Stimulated activated effector memory CD8-positive, alpha-beta T cell treated with anti-CD3 and anti-CD28 coated beads, Interleukin-12 subunit alpha, Interleukin-12 subunit beta, amount 100 ng/mL, for 72 hours (primary cell): ENCODE measurements at places on chromosomes 3 and 15.

DNA sequence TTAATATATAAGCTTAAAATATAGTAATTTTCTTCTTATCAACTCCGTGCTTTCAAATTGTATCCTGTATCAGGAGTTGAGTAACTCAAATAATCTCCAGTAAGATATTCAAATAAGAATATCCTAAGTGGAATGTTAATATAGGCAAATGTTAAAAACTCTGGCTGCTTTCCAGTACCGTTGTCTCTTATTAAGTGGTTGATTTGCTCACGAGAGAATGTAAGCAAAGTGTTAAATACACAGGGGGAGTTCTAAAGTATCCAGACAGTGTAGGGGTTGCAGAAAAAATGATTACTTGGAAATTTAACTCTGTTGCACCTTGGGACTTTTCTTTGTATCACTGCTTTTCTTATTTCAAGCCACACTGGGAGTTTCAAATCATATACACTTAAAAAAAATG lies 478.9 kb upstream of the TBL1XR1 start:
- no peak for DNase-seq

- peak; percentile 95 for DNase-seq
Measured at GRCh38 chr15:74615508-74616365, at the start of gene CLK3. TSS of gene CLK3 (plus strand) at chr15:74615836. CDS start at chr15:74619197, 3,361 bp downstream.

DNA sequence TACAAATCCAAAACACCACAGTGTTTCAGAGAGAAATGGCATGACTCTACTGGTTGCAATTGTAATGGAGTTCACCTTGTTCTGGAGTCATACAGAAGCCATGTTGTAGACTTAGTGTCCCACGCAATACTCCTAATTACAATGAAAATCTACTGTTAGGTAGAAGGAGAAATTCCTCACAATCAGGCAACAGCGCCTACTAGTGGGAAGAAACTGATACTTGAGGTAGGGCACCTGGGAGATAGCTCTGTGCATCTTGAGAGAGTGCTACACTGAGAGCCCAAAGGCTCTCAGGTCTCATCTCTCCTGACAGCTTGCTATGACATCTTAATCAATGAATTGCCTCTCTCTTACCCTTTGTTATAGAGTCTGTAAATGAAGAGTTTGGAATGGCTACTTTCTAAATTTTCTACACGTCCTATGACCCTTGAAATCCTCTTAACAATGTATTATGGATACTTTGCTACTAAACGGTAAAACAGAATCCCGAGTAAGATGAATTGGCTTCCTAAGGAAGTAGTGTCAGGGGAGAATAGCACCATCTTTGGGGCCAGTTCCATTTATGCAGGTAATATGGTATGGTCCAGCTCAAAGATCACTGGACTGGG lies 422.7 kb upstream of the TPRG1 start:
- peak; percentile 67 for DNase-seq

DNA sequence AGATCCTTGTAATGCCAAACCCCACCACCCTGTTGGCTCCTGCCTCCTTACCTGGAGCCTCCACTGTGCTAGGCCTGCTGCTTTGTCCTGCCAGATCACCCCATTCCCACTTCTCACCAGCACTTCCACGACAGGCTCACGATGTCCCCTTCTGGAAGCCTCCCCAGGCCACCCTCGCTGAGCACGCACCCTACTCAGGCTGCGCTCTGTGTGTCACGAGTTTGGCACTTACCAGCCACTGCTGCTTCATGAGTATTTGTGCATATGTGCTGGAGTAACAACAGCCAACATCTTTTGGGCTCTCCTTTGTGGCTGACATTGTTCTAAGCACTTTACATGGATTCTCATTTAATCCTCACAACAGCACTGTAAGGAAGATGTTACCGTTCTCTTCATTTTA lies 58.1 kb downstream of the PDIA5 start:
- no peak for DNase-seq

GRCh38 chr3:106589311-106589942 lies 720.6 kb upstream of the CBLB start:
- no peak for DNase-seq

DNA sequence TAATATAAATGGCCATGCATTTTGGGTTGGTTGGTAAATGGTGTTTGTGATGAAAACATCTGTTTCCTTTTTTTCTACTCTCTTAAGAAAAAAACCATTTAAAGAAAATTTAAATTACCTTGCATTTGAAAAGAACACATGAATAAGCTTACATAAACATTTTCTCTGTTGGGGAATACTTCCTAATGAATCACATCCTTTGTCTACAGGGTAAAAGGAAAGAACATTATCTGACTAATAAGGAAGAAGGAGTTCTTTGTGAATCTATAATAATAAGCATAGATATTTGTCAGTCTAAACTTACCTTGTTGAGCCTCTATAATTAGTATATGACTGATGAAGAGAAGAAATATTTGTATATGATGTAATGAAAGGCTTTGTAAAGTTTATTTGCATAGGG lies 254.1 kb upstream of the ZNF717 start:
- DNase-seq = no peak

DNA sequence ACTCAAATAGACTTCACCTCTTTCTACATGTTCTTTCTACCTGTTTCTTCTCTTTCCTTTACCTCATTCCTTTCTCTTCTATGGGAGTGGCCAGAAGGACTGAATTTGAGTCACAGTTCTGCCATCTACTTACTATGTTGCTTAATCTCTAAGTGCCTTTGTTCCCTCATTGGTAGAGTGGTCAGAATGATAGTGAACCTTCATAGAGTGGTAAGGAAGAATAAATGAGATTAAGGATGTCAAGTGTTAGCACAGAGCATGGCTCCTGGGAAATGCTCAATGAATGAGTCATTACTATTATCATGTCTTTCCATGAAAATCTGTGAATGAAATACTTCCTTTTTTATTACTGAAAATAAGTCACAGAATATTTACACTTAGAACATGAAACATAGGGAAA lies 17.5 kb downstream of the TMEM207 start:
- DNase-seq = no peak

DNA sequence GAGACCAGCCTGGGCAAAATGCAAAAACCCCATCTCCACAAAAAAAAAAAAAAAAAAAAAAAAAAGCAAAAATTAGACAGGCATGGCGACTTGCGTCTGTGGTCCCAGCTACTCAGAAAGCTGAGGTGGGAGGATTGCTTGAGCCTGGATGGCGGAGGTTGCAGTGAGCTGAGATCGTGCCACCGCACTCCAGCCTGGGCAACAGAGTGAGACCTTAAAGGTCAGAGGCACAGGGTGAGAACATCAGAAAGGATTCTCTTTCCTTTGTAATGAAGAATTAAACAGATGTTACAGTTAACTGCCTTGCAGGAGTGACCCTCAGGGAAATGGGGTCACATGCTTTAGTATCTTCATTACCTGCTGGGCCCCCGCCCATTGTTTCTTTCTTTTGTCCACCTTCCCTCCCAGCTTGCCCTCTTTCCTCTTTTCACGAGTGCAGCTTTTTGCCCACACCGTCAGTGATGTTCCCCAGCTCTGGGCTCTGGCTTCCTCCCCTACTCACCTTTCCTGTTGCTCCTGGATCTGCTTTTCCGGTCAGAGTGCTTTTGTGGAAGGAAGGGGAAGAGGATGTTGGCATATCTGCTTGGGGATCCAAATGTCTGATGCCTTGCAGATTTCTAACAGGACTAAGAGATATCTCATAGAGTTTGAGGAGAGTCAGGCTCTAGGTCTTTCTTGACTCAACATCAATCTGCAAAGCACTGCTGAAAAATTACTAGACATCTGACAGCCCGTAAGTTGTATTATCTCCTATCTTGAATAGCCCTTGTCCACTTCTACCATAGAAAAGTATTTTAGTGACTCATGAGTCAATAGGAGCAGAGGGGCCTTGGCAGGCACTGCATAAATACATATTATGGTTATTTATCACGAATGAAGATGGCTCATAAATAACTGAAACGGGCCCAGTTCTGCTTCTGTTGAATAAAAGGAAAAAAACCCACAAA lies 35.6 kb upstream of the NDUFB4 start:
- DNase-seq = no peak

GRCh38 chr3:54343495-54343894 lies 221.1 kb downstream of the CACNA2D3 start:
- DNase-seq = no peak

- no peak for DNase-seq
Measured at GRCh38 chr3:161987933-161988332, 491.3 kb downstream of the OTOL1 start.

DNA sequence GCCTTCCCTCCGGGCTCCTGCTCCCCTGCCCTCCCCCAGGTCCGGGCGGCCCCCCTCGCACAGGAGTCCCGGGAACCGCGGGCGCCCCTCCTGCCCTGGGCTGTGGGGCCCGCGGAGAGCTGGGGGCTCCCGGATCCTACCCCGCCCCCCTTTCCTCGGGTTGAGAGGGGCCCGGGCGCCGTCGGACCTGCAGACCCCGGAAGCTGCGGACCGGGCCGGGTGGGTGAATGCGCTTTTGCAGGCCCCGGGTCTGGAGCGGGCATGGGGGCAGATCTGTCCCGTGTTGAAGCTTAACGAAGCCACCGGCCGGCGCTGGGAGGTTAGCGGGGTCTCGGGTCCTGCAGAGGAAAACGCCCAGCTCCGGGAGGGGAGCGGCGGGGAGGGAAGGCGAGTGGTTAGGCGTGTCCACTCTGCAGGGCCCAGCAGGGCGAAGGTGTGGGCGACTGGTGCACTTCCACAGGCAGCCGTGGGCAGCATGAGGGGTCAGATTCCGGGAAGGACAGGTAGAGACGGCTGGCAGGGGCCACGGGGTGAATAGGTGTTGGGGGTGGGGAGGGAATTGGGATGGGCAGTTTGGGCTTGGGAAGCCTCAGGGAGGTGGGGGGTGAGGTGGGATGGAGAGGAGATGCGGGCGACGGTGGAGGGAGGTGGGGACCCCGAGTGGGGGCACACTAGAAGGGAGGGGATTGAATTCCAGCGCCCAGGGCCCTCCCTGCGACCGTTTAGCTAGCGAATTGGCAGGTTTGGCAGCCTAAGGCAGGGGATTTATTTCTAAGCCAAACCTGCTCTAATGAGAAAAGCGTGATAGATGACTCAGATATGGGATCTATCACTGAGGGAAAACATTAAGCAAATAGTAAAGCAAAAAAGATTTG lies 635 bp downstream of the CD276 start:
- no peak for DNase-seq

DNA sequence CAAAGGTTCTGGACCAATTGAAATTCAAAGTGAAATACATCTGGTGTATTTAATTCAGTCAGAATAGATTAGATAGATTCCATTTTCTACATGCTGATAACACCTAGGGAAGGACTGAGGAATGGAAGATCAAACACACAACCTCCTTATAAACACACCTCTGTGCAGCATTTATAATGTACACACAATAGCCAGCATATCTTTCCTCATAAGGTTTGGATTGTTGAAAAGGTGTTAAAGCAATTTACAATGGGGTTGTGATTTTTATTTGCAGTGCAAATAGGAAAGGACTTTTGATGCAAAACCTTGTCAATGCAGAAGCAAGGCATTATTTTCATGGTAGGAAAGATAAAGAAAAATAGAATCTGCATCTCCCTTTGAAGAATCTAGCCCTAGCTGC lies 448.9 kb upstream of the KCNMB2 start:
- no peak for DNase-seq

DNA sequence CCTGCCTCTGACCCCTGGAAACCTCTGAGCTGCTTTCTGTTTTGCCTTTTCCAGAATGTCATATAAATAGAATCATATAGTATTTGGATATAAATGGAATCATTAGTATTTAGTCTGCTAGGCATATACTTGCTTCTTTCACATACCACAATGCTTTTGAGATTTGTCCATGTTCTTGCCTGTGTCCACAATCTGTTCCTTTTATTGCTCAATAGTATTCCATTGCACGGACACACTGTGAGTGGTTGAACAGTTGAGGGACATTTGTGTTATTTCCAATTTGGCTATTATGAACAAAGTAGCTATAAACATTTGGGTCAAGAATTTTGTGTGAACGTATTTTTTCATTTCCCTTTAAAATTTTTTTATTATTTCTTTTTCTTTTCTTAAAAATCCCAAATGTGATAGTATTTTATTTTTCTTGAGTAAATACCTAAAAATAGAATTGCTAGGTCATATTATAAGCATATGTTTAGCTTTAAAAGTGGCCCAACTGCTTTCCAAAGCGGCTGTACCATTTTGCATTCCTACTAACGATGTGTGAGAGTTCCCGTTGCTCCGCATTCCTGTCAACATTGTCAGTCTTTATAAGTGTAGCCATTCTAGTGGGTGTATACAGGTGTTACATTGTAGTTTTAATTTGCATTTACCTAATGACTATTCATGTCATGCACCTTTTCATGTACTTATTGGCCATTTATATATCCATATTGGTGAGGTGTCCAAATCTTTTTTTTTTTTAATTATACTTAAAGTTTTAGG lies 26.5 kb downstream of the WDR53 start:
- DNase-seq = no peak

- no peak for DNase-seq
Measured at GRCh38 chr3:107271787-107272387, 105.4 kb upstream of the CCDC54 start.

- peak; percentile 85 for DNase-seq
Measured at GRCh38 chr15:65028921-65029735, at the start of gene MTFMT. TSS of gene MTFMT (minus strand) at chr15:65029639. CDS start at chr15:65029613, 26 bp downstream.

GRCh38 chr15:40106203-40107161 lies 2.2 kb downstream of the BMF start:
- DNase-seq = no peak

DNA sequence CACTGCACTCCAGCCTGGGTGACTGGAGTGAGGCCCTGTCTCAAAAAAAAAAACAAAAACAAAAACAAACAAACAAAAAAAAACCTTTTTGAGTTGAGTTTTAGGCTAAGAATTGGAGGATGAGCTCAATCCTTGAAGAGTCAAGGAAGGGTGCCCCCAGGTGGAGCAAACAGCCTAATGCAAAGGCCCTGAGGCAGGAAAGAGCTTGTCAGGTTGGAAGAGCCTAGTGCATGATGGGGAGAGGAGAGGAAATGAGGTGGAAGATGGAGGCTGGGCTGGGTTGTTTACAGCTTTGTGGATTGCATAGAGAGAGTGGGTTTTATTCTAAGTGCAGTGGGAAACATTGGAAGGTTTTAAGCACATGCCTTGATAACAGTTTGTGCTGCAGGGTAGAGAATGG lies 2.1 kb upstream of the SNX22 start:
- no peak for DNase-seq

GRCh38 chr3:3295586-3295985 lies 116.1 kb upstream of the CRBN start:
- DNase-seq = no peak

- no peak for DNase-seq
Measured at GRCh38 chr3:18919158-18919557, 229.2 kb upstream of the KCNH8 start.

GRCh38 chr3:5769825-5770224 lies 582.3 kb downstream of the EDEM1 start:
- DNase-seq = no peak

- no peak for DNase-seq
Measured at GRCh38 chr3:170622369-170623159, 36.7 kb upstream of the SLC7A14 start.

GRCh38 chr3:188947401-188948280 lies 224.1 kb upstream of the TPRG1 start:
- no peak for DNase-seq
